ENCODE measurements at places on chromosomes 16 and 17. TPM values are rescaled to one million over a fixed set of nuclear protein-coding genes. Genes with fewer than 3 reads are reported as not detected.
A peak's percentile ranks its signal among the peaks of the same experiment; 100 is the strongest.

The AANAT gene
- polyA plus RNA-seq: not detected

The RDM1 gene
- polyA plus RNA-seq: 3.6 TPM

DNA sequence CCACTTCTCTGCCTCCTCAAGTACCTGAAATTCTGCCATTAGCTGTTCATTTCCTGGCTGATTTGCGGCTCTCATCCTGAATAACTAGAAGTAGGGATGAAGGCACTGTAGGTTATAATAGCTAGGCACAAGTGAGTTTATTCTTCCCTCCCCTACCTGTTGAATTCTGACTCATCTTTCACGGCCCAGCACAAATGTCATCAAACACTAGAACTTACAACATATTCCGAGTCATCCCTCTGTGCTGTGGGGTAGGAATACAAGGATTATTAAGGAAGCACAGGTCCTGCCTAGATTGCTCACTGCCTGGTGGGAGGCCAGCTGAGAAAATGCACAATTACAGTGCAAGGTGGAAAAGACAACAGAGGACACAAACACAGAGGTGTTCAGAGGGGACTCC, 103.7 kb upstream of the ASIC2 start:
- no peak for DNase-seq

DNA sequence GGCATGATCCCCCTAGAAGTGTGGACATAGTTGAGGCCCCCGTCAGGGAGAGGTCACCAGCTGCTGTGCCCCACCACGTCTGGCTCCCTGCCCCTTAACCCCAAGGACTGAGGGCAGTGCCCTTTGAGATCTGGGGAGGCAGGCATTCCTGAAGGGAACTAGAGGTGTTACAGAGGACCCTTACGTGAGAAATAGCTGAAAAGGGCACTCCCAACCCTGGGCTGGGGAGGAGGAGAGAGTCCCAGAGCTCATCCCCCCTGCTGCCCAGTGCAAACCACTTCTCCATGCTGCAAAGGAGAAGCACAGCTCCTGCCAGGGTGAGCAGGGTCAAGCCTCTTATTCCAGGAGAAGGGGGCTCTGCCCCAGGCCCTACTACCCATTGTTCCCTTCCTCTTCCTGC, 10.3 kb upstream of the MINK1 start:
- no peak for DNase-seq

GRCh38 chr17:77076124-77076830, 64.5 kb upstream of the SEC14L1 start:
- DNase-seq: no peak

DNA sequence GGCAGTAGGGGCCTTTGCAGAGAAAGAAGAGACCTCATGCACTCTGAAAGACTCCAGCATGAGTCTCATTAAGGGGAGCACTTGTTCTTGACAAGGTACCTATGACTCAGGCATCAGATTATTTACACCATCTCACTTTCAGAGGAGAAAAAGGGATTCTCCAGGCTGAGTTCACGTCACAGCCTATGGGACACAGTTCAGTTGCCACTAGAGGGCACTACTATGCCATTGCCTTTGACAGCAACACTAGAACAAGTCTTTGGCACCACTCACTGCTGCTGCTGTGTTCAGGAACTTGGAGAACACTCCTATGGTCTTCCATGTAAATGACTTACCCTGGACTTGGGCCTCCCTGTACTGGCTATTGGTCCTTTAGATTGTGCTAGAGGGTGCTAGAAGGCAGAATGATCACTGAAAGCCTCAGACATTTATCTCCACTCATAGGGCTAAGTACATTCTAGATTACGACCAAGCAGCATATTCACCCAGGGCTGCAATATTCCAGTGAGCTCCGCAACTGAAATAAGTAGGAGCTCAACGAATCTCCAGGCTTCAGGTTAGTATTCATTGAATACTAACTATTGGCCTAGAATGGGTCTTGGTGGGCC, 225.1 kb upstream of the CA10 start:
- DNase-seq: peak; percentile 13

GRCh38 chr17:73493956-73494926, 150.0 kb downstream of the SDK2 start:
- no peak for DNase-seq

DNA sequence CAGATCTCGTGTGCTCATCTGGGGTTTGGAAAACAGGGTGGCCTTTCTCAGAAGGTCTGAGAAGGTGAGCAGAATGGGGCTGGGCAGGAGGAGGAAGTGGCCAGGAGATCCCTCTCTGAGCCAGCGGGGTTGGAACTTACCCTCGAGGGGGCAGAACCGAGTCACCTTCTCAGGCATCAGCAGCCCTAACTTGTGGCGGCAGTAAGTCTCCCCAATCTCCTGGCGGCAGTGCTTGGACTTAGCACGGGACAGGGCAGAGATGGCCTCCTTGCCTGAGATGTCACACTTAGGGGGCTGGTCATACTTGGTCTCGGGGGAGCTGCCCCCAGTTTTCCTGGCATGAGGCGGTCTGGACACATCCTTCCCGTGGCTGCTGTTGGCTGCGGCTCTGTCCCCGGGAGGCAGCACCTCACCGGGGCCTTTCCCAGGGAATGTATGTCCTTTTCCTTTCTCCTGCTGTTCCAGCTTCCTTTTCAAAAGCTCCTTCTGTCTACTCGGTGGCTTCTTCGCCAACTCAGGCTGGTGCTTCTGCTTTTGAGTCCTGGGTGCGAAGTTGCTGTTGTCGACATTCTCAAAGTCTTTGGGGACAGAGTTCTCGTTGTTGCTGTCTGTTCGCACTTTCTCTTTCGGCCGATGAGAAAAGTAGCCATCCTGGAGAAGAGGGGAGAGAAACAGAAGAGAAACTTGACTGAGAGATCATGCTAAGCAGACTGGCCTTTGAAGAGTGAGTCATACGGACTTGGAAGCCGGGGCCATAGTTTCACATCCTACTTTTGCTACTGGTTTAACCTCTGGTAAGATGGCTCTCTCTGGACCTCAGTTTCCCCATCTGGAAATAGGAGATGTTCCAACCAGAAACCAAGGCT, 211.7 kb downstream of the XYLT1 start:
- peak; percentile 8 for DNase-seq

GRCh38 chr16:54385141-54385540, 98.6 kb upstream of the IRX3 start:
- DNase-seq: no peak

DNA sequence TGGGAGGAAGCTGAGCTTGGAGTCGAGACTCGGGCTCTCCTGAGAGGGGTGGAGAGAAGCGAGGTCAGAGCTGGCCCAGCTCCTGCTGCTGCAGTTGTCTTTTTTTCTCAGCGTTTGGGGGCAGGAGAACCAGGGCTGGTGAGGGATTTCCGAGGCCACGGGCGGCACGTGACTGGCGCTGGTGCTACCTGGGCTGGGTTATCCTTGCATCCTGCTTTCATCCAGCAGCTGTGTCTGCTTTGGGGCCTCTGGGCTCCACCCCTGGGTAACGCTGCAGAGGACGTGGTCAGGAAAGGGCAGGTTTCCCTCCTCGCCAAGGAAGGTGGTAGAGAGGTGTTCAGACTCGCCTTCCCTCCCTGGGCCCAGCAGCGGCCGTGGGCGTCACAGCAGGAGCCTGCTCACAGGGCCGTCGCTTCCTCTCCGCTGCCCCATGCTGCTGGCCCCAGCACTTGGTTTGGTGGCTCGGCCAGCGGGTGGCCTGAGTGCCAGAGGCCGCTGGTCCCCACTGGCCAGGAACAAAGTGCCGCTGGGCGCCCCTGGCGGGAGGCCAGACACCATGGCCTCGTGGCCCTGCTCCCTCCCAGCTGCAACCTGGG, 22.5 kb downstream of the GSE1 start:
- no peak for DNase-seq

GRCh38 chr16:85728879-85729278, 22.0 kb downstream of the C16orf74 start:
- no peak for DNase-seq

GRCh38 chr16:87829988-87830672, 39.2 kb downstream of the SLC7A5 start:
- peak; percentile 75 for DNase-seq

DNA sequence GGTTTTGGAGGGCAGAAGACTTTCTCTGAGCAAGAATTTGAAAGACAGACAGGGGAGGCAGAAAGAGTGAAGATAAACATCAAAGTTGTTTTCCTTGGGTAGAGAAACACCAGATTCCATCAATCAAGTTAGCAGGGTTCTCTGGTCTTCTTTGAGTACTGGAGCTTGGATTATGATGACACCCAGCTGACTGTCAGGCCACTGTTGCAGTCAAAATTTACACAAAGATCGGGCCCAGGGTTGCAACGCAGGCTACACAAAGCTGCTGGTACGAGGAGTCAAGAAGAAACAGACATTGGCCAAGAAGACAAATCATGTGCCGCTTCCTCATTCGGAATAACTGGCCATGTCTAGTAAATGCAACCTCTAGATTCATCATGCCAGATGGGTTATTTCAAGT, 396.2 kb upstream of the XYLT1 start:
- DNase-seq: no peak

GRCh38 chr16:783404-784161, 4.6 kb downstream of the RPUSD1 start:
- no peak for DNase-seq

DNA sequence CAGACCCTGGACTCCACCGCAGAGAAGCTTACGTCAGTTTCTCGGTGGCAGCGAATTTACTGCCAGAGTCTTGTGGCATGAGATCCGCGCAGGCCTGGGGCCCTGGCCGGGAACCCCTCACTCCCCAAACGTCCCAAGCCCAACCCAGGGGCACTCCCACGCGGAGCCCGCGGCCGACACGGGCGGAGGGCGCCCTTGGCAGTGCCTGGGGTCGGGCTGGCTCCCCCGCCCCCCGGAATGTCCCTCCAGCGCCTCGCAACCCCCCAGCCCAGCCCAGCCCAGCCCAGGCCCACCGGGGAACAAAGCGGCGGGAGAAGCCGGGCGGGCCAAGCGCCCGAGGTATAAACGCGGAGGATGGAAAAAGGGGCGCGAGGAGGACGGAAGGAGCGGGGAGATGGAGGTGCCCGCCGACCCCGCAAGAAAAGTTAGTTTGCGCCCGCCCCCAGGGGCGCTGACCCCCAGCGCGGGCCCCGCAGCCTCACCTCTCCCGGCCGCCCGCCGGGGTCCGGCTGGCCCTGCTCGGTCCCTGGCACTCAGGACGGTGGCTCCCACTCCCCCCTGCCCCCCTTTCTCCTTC, 330 bp downstream of the CASKIN2 start:
- DNase-seq: no peak

DNA sequence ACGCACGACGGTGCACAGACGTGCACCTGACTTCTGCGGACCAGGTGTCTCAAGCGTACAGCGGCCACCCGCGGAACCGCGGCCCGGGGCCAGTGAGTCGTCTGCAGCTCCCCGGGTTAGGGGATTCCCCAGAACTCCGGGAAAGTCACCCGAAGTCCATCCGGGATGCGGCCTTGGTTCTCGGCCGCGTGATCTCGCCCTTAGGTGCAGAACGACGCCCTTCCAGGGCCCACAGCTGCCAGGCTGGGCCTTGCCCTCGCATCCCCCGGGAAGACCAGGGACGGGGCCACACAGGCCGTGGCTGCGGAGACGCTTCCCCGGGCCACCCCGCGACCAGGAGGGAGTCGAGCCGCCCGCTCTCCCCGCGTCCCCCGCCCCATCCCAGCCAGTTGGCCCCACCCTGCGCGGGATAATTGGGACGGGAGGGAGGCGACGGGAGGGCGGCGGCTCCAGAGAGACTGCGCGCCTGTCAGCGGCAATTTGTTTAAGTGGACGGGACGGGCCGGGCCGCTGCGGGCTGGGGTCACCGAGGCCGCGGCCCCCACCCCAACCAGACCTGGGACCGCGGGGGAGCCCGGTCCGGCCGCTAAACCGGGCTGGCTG, 3.6 kb upstream of the TBX2 start:
- DNase-seq: no peak

- DNase-seq: peak; percentile 41
Observed at GRCh38 chr17:67365738-67366192, 612 bp downstream of the PSMD12 start.

DNA sequence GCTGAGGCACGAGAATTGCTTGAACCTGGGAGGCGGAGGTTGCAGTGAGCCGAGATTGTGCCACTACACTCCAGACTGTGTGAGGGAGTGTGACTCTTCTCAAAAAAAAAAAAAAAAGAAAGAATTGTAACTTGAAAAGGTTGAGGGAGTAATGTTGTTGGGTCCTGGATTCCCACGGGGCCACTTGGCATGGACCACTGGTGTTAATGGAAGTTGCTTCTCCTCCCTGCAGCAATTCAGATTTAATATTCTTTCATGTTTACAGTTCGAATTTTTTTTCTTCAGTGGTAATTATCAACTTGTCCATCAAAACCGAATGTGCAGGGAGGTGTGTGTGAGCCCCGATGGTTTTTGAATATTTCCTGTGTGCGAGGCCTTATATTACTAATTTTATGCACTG, 7.2 kb downstream of the EPN2 start:
- DNase-seq: no peak

GRCh38 chr16:57590654-57591085, 37.8 kb upstream of the ADGRG1 start:
- peak; percentile 44 for DNase-seq

Data from A549 (cell line).